Left lobe of liver (tissue), 2 donors: ENCODE measurements at places on chromosomes 5 and 9. TPM values are rescaled to one million over a fixed set of nuclear protein-coding genes. Genes with fewer than 3 reads are reported as not detected.

- peak; percentile 51 for DNase-seq
Observed at GRCh38 chr5:112958093-112959088, 18.2 kb upstream of the DCP2 start.

The ABO gene
- total RNA-seq = 0.03 TPM

The SOWAHA gene
- total RNA-seq = 1.7 TPM

- no peak for DNase-seq
Observed at GRCh38 chr5:51567636-51568035, 184.4 kb downstream of the ISL1 start.

GRCh38 chr5:91061946-91062562 is 321.1 kb downstream of the ARRDC3 start:
- DNase-seq = no peak

The PHYKPL gene
- 74.1 TPM for total RNA-seq

DNA sequence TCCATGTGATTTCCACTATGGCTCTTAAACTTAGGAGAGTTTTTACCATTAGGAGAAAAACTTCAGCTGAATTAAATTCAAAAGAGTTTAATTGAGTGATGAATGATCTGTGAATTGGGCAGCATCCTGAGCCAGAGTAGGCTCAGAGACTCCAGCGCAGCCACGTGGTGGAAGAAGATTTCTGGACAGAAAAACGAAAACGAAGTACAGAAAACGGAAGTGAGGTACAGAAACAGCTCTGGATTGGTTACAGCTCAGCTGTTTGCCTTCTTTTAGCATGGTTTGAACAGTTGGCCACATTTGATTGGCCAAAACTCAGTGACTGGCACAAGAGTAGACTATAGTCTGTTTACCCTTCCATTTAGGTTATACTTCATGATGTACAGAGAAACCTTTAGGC is 69.2 kb upstream of the PLPP1 start:
- no peak for DNase-seq

GRCh38 chr5:148386041-148386440 is 2.3 kb downstream of the FBXO38 start:
- DNase-seq = no peak

DNA sequence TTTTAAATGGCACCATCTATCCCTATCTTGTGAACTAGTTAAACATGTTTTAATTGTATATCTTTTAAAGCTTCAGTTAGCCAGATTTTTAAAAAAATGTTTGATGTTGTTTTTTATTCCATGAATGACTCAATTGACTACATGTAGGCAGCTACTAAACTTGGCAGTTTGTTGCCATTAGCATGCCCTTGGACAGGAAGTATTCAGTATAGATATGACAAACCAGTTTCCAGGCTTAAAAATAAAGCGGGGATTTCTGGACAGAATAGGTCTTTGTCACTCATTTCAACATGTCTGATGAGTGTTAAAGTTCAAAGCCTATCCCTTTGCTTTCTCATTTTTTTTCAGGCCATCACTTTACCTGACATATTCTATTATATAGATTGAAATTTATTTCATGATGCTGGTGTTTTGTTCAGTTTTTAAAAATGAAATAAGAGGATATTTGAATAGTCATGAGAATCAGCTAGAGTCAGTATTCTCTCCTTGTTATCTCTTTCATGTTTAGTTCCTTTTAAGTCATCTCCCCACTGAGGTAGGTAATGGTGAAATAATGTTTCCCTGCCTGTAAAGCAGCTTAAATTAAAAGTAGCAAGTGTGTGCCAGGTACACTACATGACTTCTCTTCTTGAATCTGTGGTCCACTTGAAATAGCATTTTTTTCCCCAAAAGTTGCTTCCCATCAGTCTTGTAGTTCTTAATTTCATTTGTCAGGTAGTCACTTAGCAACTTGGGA is 11.9 kb downstream of the TNFAIP8 start:
- no peak for DNase-seq

The PCAT7 gene
- total RNA-seq = 2.2 TPM

The PCDHA12 gene
- 0.08 TPM for total RNA-seq

The FPGS gene
- 82.9 TPM for total RNA-seq

The ANGPTL2 gene
- 2.8 TPM for total RNA-seq

GRCh38 chr5:76413746-76414145 is 10.7 kb downstream of the IQGAP2 start:
- no peak for DNase-seq

DNA sequence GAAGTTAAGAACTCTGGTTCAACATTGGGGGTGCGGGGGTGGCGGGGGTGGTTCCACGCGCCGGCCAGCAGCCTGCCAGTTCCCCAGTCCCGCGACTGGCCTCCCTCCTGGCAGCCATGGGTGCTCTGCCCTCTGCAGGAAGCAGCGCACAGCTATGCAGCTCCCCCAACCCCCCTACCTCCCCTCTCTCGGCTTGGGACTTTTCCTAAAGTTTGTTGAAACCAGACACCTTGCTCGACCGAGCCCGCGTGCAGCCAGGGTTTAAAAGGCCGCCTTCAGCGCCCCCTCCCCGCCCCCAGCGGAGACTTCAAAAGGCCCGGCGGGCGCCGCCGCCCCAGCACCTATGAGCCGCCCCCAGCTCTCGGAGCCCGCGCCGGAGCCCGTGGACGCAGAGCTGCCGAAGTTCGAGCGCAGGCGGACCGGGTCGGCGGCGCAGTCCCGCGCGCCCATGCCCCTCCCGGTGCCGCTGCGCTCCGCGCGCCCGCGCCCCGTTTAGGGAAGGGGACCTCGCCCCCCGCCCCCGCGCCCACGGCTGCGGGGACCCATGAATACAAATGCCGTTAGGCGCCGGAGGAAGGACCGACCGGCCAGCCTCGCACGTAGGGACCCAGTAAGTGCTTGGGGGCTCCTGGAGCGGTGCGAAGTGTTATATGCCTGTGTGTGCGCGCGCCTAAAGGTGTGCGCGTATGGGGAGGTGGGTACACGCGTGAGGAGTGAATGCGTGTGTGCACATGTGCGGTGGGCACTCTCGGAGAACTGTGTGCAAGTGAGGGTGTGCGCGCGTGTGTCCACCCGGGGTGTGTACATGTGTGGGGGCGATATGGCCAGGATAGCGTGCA is 1.4 kb upstream of the COL27A1 start:
- no peak for DNase-seq

The TXNDC15 gene
- 30.2 TPM for total RNA-seq

DNA sequence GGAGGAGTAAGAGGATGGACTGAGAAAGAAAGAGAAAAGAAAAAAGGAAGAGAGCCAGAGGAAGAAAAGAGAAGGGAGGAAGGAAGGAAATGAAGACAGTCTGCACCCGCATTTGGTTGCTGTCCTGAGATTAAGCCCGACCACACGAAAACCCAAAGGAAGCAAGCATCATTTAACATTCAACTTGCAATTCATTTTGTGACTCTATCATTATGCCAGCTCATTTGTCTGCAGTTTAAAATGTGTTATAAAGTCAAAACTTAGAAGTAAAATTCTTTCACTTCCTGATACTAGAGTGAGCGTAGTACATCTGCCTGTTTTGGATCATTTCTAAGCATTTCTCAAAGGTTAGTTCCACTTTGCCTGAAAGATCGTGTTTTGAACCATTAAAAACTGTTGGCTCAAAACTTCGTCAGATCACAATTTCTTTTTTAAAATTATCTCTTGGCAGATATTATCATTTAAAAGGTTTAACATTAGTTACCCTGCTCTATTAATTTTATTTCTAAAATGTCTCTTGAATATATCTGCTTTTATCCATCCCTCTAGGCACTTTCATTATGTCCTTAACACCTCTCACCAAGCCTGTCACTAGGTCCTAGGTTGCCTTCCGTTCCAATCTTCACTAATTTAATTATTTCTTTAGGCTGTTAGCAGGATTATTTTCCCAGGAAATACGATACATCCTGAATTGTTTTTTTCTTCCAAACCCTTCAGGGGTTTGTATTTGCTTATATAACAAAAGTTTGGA is 240.9 kb downstream of the TLE4 start:
- DNase-seq = no peak

- DNase-seq = no peak
Observed at GRCh38 chr5:123617561-123617960, 105.6 kb downstream of the CSNK1G3 start.

The SPATA31C2 gene
- not detected for total RNA-seq

The MLLT3 gene
- total RNA-seq = 2.0 TPM

DNA sequence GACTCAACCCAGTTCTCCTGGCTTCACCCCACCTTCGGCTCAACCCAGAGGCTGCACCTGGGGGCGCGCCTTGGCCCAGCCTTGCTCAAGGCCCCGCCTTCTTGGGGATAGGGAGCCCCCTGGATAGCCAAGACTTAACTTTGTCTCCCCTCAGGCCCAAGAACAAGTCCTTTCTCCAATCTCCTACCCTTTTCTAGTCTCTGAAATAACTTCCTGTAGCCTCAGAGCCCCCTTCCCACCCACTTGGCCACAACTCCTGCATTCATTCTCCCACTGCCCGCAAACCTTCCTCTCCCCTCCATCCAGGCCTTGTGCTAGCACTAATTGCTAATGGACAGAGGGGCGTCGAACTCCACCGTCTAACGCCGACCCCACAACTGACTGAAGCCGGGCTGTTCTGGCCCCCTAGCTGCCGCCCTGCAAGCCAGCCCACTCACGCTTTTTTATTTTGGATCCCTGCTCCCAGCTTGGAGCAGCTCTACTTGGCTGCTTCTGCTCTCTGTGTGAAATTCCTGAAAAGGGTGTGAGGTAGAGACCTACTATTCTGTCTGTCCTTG is 579 bp upstream of the ASTN2 start:
- no peak for DNase-seq

GRCh38 chr9:304519-305185 is 90.0 kb downstream of the DOCK8 start:
- DNase-seq = no peak

DNA sequence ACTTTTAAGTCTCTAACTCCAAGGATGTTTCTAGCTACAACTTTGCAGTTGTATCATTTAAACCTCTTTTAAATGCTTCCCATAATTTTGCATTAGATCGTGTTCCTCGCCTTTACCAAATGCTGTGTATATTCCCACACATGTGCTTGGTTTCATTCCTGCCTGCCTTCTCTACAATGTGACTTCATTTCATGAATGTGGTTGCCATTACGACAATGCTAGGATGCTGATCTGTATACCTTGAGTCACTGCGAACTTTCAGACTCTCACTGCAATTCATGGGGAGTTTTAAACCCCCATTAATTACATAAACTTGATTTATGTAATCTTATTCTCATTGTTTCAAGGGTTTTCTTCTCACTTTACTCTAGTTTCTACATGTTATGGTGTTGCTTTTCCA is 50.3 kb downstream of the UBE2QL1 start:
- no peak for DNase-seq

DNA sequence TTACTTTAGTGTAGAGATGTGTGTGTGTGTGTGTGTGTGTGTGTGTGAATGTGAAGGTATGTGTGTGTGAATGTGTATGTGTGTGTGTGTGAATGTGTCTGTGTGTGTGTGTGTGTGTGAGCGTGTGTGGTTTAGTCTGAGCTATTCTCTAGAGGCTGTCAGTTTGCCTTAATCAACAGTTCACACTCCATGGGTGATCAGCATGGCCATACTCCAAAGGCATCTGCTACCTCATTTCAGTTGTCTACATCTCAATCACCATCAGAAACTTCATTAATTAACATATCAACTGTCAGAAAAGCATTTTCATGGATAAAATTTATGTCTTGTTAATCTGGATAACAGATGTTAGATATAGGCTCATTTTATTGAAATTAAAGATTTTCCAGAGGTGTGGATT is 103.1 kb upstream of the PTPN3 start:
- no peak for DNase-seq

DNA sequence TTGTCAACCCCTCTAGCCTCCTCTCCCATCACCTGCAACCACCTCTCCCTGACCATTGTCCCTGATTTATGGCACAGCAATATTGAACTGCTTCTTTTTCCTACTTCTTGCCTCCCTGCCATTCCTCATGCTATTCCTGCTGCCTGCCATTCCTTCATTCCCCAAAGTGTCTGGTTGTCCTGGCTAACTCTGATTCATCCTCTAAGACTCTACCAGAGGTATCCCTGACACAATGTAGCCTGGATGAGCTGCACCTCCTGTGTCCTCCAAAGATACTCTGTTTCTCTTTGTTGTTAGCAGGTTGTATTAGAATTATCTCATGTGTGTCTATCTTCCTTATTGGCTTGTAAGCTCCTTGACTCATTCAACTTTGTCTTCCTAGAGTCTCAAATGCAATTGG is 53.5 kb upstream of the PTPN3 start:
- DNase-seq = no peak

The WNK2 gene
- 3.7 TPM for total RNA-seq

DNA sequence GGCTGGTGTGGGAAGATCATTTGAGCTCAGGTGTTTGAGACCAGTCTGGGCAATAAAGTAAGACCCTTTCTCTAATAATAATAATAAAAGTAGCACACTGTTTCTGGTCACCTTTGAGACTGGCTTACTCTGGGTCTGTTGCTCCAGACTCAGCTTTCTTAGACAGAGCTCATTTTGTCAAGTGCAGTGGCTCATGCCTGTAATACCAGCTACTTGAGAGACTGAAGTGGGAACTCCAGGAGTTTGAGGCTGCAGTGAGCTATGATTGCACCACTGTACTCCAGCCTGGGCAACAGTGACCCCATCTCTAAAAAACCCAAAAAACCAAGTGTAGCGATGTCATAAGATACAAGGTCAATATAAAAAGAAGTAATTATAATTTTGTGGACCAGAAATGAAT is 36.4 kb upstream of the RNU6ATAC start:
- no peak for DNase-seq

The PTGR1 gene
- 526 TPM for total RNA-seq

GRCh38 chr9:28688172-28688571 is 1114.9 kb upstream of the C9orf72 start:
- DNase-seq = no peak

DNA sequence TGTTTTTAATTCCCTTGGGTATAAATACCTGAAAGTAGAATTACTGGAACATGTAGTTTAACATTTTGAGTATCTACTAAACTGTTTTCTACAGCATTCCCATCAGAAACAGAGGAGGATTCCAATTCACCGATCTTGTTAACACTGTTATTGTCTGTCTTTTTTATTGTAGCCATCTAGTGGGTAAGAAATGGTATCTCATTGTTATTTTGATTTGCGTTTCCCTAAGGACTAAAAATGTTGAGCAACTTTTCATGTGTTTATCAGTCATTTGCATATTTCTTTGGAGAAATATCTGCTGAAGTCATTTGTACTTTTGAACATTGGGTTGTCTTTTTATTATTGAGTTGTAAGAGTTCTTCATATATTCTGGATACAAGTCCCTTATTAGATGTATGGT is 135.2 kb upstream of the NFIL3 start:
- DNase-seq = no peak

GRCh38 chr5:55418994-55419968 is 111.5 kb downstream of the MTREX start:
- DNase-seq = no peak

DNA sequence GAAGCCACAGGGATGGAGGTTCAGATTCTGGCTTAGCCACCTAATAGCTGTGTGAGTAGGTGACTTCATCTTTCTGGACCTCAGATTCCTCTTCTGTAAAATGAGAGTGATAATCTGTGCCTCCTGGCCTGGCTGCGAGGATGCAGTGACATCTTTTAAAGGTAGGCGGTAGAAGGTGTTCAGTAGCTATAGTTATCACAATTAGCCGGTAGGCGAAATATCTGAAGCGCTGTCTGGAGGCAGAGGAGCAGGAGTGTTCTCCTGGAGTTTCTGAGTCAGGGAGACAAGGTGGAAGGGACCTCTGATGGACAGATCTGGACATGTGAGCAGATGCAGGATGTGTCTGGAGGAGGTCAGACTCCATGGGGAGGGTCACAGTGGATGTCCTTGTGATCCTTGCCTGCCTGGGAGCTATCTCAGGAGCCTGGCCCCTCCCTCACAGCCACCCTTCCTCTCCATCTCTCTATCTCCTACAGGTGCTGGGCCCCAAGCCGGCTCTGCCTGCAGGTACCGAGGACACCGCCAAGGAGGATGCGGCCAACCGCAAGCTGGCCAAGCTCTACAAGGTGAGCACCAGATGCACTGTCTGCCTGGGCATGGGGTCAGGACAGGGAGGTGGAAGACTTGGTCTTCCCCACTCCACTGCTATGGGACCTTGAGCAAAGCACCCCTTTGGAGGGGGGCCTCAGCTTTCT is 45.6 kb downstream of the GSN start:
- no peak for DNase-seq
